Progenitor cell of endocrine pancreas (in vitro differentiated cells): ENCODE measurements at places on chromosomes 2 and 18.

GRCh38 chr2:118250001-118250400 is 161.7 kb downstream of the INSIG2 start:
- no peak for DNase-seq
- H3K27ac ChIP-seq = no peak overlapping the region
- no peaks in the 10 kb centered on the region for H3K4me1 ChIP-seq
- H3K36me3 ChIP-seq = no peaks in the 10 kb centered on the region
- no peak overlapping the region for H3K4me3 ChIP-seq

DNA sequence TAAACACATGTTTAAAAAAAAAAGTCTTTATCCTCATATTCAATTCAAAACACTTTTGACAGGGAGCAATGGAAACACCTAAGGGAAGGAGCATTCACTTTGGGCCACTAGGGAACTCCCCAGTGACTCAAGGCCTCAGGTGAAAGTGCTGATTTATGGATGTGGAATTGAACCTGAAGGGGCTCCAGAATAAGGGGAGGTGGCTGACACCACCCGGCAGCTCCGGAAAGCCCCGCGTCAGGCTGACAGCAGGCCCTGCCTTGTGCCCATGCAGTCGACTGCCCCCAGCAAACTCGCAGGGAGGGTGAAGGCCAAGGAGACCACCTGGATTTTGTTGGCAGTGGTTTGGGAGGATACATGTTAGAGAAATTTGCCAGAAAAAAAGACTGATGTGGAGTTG is 275.3 kb upstream of the NCKAP5 start:
- no peaks in the 10 kb centered on the region for H3K36me3 ChIP-seq
- H3K4me3 ChIP-seq = no peak overlapping the region
- H3K27ac ChIP-seq = no peak overlapping the region
- H3K27me3 ChIP-seq = no peaks in the 10 kb centered on the region

- H3K4me1 ChIP-seq = no peaks in the 10 kb centered on the region
- no peaks in the 10 kb centered on the region for H3K36me3 ChIP-seq
- H3K27ac ChIP-seq = no peak overlapping the region
- H3K27me3 ChIP-seq = peaks cover 23% of the 10 kb centered on the region
- H3K4me3 ChIP-seq = no peak overlapping the region
Measured at GRCh38 chr2:10544252-10544651, 96.1 kb upstream of the ODC1 start.

DNA sequence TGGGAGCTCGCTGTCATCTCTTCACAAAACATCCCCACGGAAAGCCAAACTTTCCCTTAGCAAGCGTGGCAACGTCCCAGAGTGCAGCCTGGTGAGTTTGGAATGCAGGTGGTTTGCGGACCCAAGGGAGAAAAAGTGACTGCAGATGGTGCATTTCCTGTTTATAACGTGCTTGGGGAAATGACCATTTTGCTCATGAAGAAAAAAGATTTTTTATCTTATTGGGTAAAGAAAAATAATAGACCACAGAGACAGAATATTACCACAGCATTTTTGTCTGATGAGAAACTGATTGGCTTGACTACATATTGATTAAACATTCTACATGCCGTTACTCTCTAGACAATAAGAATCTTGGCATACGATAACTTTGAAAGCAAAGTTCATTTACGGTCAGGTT is 136.5 kb downstream of the COPS8 start:
- no peak overlapping the region for H3K4me3 ChIP-seq
- peaks cover 7% of the 10 kb centered on the region for H3K27me3 ChIP-seq
- no peak overlapping the region for H3K27ac ChIP-seq
- DNase-seq = no peak
- H3K4me1 ChIP-seq = no peaks in the 10 kb centered on the region
- no peaks in the 10 kb centered on the region for H3K36me3 ChIP-seq

DNA sequence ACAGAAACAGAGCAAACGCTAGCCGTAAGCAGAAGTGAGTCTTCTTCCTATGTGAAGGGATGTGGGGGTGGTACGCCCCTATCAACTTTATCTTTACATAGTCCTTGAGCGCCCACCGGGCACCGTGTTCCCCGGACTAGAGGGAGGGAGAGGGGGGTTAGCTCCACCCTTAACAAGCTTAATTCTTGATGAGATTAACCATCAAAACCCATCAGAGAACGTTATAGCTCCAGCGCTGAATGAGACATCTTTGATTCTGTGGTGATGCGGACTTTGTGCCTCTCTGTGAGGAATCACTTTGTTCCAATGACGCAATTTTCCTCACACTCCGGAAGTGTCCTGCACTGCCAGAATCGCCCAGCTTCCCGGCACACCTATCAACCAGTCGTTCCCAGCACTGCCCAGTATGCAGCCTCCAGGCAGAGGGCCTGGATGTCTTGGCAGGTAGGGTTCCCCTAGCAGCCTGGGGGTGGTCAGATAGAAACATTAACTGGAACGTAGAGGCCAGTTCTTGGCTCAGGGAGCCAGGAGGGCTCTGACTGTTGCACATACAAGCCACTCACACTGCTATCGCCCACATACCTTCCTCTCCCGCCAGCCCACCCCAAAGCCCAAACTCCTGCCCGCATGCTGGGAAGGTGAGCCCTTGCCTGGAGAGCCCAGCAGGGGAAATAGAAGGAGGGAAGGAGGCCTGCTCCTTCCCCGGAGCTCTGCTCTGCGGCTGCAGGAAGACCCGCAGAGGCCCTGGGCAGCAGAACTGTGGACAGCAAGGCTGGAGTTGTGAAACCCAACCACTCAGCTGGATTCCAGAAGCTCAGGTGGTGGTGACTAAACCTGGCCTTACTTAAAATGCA is 1.9 kb upstream of the ODC1 start:
- peak overlapping the region; percentile 14 for H3K4me3 ChIP-seq
- peaks cover 22% of the 10 kb centered on the region for H3K4me1 ChIP-seq
- no peak for DNase-seq

DNA sequence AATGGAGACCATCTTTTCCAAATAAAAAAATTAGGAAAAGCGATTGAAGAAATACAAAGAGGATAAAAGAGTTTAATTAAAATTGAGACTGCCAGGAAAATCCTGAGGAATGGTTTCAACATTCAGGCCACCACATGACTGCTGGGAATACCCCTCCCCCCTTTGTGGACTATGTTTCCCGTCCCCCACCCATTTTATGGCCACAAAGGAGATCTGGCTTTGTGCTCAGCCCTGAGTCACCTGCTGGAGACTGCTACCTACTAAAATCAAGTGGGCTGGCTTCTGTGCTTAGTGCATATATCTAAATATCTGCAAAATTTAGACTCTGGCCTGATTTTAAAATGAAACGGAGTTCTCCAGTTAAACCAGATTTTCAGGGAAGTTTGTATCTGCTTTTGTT is 10.1 kb downstream of the RND3 start:
- no peaks in the 10 kb centered on the region for H3K27me3 ChIP-seq
- H3K4me1 ChIP-seq = peaks cover 76% of the 10 kb centered on the region
- peak overlapping the region; percentile 23 for H3K4me3 ChIP-seq
- H3K36me3 ChIP-seq = peaks cover 26% of the 10 kb centered on the region
- peak overlapping the region; percentile 81 for H3K27ac ChIP-seq

GRCh38 chr2:174985614-174986013 is 19.6 kb downstream of the CHN1 start:
- H3K4me3 ChIP-seq = no peak overlapping the region
- no peaks in the 10 kb centered on the region for H3K36me3 ChIP-seq
- no peaks in the 10 kb centered on the region for H3K27me3 ChIP-seq
- H3K27ac ChIP-seq = no peak overlapping the region
- DNase-seq = no peak

DNA sequence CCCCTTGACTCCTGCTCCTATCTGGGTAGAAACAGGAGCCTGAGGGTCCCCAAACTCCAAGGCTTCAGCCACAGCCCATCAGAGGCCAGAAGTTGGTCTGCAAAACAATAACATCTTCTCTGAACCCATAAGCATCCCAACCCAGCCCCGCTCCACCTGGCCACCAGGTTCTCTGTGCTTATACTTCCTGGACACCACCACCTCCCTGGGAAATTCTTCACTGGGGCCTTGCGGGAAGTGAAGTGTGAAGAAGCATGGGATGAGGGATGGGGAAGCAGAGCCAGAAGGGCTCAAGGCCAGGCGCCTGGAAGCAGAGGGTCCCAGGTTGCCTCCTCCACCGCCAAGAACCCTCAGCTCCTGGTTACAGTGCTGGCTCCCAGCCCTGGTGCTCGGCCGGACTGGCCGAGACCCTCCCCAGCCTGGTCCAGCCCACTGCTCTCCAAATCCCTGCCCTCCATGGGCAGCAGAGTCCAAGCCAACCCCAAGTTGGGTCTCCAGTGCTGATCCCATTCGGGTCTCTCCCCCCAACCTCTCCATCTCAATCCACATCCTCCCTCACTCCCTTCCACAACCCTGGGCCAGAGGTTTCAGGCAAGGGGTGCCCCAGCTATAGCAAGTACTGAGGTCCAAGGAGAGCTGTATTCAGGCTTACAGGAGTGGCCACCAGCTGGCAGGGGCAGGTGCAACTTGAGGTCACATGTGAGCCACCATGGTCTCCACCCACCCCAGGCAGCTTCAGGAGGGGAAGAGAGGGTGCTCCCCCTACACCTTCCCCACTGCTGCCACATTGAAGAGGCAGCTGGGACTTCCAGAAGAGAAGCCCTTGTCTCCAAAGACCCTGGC is 60.7 kb downstream of the TNS1 start:
- peaks cover 12% of the 10 kb centered on the region for H3K27me3 ChIP-seq
- no peak overlapping the region for H3K4me3 ChIP-seq
- H3K36me3 ChIP-seq = no peaks in the 10 kb centered on the region
- H3K4me1 ChIP-seq = peaks cover 34% of the 10 kb centered on the region

- peaks cover 12% of the 10 kb centered on the region for H3K27me3 ChIP-seq
- no peak overlapping the region for H3K4me3 ChIP-seq
- no peak for DNase-seq
- no peaks in the 10 kb centered on the region for H3K4me1 ChIP-seq
- no peaks in the 10 kb centered on the region for H3K36me3 ChIP-seq
- H3K27ac ChIP-seq = no peak overlapping the region
Measured at GRCh38 chr2:2581331-2582159, 250.5 kb upstream of the MYT1L start.

DNA sequence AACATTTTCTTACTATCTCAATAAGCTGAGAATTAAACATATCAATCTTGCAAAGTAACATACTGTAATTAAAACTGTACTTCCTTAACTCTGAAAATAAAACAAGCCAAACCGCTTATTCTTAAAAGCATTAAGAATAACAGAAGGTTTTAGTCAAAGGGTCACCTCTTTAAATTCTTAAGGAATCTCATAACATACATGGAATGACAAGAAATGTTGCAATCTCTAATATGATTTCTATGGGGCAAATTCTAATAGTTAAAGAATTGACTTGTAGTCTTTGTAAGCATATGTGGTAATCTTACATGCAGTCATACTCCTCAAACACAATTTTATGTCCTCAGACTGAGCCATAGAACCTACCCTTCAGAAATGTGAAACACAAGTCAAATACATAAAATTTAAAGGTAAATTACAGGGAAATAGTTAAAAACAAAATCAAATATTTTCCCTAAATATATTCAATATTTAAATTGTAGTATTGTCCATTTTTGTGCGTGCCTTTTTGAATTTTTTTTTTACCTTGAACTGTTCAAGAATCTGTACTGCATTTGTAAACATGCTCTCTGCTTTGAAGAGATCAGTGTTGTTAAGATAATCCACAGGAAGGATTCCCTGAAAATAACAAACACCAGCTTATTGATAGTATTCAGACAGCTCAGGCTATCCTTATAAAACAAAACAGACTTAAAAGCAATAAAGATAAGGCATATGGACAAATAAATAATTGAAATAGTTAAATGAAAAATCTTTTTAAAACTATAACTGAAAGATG is 48.2 kb downstream of the PIGN start:
- no peak overlapping the region for H3K27ac ChIP-seq

GRCh38 chr2:37367984-37368383 is 23.6 kb downstream of the QPCT start:
- no peak overlapping the region for H3K4me3 ChIP-seq
- DNase-seq = no peak
- no peak overlapping the region for H3K27ac ChIP-seq
- H3K36me3 ChIP-seq = no peaks in the 10 kb centered on the region

GRCh38 chr18:75159646-75160356 is 49.1 kb downstream of the PTGR3 start:
- H3K4me1 ChIP-seq = peaks cover 5% of the 10 kb centered on the region
- H3K4me3 ChIP-seq = no peak overlapping the region
- H3K36me3 ChIP-seq = no peaks in the 10 kb centered on the region
- H3K27ac ChIP-seq = no peak overlapping the region

- H3K4me3 ChIP-seq = no peak overlapping the region
- no peaks in the 10 kb centered on the region for H3K36me3 ChIP-seq
- no peaks in the 10 kb centered on the region for H3K4me1 ChIP-seq
- peak overlapping the region; percentile 59 for H3K27ac ChIP-seq
Measured at GRCh38 chr2:46825231-46825938, 90.2 kb downstream of the MCFD2 start.

GRCh38 chr2:237429753-237430152 is 15.8 kb upstream of the COL6A3 start:
- no peak overlapping the region for H3K27ac ChIP-seq
- peaks cover 35% of the 10 kb centered on the region for H3K27me3 ChIP-seq
- H3K4me3 ChIP-seq = no peak overlapping the region
- no peaks in the 10 kb centered on the region for H3K36me3 ChIP-seq
- no peaks in the 10 kb centered on the region for H3K4me1 ChIP-seq

GRCh38 chr2:24209389-24210105 is 34.7 kb downstream of the FAM228A start:
- peaks cover 18% of the 10 kb centered on the region for H3K36me3 ChIP-seq
- H3K27me3 ChIP-seq = no peaks in the 10 kb centered on the region
- H3K4me3 ChIP-seq = no peak overlapping the region
- no peak overlapping the region for H3K27ac ChIP-seq
- H3K4me1 ChIP-seq = no peaks in the 10 kb centered on the region

- no peaks in the 10 kb centered on the region for H3K36me3 ChIP-seq
- H3K27me3 ChIP-seq = no peaks in the 10 kb centered on the region
- H3K4me1 ChIP-seq = peaks cover 10% of the 10 kb centered on the region
- DNase-seq = no peak
- no peak overlapping the region for H3K27ac ChIP-seq
Measured at GRCh38 chr2:235553696-235554100, 59.9 kb downstream of the AGAP1 start.

GRCh38 chr2:207332480-207333212 is 166.9 kb upstream of the KLF7 start:
- no peaks in the 10 kb centered on the region for H3K36me3 ChIP-seq
- no peak overlapping the region for H3K4me3 ChIP-seq
- H3K27me3 ChIP-seq = peaks cover 34% of the 10 kb centered on the region
- H3K27ac ChIP-seq = no peak overlapping the region

DNA sequence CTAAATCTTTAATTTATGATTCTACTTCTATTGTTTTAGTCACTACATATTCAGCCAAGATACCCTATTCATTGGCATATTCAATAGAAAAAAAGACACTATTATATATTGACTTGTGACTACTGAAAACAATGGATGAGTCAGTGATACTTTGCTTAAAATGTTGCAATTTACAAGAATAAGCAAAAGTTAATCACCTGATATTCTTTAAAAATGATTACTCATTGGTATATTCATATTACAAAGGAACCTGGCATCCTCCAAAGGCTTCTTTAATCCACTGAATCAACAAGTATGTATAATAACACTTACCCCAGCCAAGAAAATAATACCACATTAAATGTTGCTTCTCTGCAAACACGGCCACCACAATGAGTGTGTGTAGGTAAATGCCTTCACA is 87.8 kb downstream of the CALCRL start:
- DNase-seq = no peak
- no peaks in the 10 kb centered on the region for H3K36me3 ChIP-seq
- no peak overlapping the region for H3K4me3 ChIP-seq
- no peaks in the 10 kb centered on the region for H3K27me3 ChIP-seq
- H3K4me1 ChIP-seq = no peaks in the 10 kb centered on the region
- H3K27ac ChIP-seq = no peak overlapping the region
